Tibial nerve (tissue), 4 donors: ENCODE measurements at places on chromosomes 2 and 18.

- no peak for DNase-seq
- no peaks in the 10 kb centered on the region for H3K4me1 ChIP-seq
- H3K27me3 ChIP-seq = peaks cover 14% of the 10 kb centered on the region
- no peaks in the 10 kb centered on the region for H3K36me3 ChIP-seq
- no peak overlapping the region for H3K4me3 ChIP-seq
Measured at GRCh38 chr2:107990718-107991117, 4.4 kb downstream of the SLC5A7 start.

GRCh38 chr2:84782717-84783442, 98.0 kb downstream of the TRABD2A start:
- peaks cover 6% of the 10 kb centered on the region for H3K36me3 ChIP-seq
- H3K27ac ChIP-seq = no peak overlapping the region
- no peak overlapping the region for H3K4me3 ChIP-seq
- peaks cover 13% of the 10 kb centered on the region for H3K4me1 ChIP-seq
- no peaks in the 10 kb centered on the region for H3K27me3 ChIP-seq

GRCh38 chr2:136496966-136497365, 268.4 kb upstream of the THSD7B start:
- H3K27me3 ChIP-seq = no peaks in the 10 kb centered on the region
- no peak overlapping the region for H3K4me3 ChIP-seq
- no peak overlapping the region for H3K27ac ChIP-seq
- no peaks in the 10 kb centered on the region for H3K36me3 ChIP-seq
- no peaks in the 10 kb centered on the region for H3K4me1 ChIP-seq
- DNase-seq = no peak

DNA sequence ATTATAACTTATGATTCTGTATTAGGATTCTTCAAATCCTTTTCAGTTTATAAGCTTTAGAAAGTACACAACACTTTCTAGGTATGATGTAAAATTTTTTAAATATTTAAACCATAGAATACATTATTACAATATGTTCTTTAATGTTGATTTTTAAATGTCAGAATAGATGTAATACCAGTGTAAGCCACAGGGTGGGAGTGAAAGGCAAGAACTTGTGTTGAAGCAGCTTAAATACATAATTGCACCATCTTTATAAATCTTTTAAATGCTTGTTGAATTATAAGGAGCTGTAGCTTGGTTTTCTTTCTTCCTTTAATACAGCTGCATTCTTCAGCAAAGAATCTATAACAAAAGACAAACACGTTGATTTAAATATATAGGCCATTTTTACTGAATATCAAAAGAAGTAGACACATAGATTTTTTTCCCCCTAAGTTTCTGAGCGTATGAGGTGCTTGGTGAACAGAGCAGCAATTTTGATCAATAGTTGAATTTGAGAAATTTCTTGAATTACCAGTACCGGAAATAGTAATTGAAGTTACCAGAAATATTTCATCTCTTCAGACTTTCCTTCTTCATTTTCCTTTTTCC, 63.0 kb downstream of the TANK start:
- no peak overlapping the region for H3K27ac ChIP-seq
- no peaks in the 10 kb centered on the region for H3K4me1 ChIP-seq
- DNase-seq = no peak

DNA sequence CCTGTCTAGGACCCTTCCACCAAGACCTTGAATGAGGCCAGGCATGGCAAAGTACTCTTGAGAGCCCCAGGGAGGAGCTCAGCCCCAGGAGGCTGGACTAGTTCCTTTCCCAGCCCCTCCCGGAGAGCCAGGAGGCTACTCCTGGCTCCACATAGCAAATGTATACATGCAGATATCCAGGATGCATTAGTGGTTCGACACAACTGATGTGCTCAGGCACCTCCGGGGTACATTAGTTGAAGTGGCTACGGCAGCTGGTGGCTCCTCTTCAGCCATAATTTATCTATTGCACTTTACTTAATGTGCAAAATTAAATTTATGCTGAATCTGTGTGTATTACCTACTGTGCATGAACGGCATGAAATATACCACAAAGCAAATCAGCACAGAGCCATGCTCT, 182.8 kb upstream of the MEIS1 start:
- H3K4me1 ChIP-seq = no peaks in the 10 kb centered on the region
- H3K27ac ChIP-seq = no peak overlapping the region
- DNase-seq = no peak
- no peaks in the 10 kb centered on the region for H3K27me3 ChIP-seq
- no peaks in the 10 kb centered on the region for H3K36me3 ChIP-seq

DNA sequence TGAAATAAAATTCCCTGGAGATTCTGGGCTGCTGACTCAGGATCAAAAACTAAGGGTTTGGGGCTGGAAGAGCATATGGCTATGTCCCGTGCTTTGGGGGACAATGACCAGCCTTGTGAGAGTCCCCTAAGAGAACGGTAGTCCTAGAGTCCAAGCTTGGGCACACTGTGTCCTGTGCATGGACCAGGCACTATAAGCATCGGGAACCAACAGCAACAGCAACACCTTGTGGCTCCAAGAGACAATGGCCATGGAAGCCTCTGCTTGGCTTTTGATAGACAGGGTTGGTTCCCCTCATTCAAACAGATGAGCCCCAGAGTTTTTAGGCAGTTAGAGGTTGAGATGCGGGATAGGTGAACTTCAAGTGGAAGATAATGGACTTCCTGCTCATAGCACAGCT, 294.4 kb upstream of the CHAC2 start:
- no peaks in the 10 kb centered on the region for H3K27me3 ChIP-seq
- no peaks in the 10 kb centered on the region for H3K36me3 ChIP-seq
- H3K27ac ChIP-seq = no peak overlapping the region
- H3K4me1 ChIP-seq = no peaks in the 10 kb centered on the region

DNA sequence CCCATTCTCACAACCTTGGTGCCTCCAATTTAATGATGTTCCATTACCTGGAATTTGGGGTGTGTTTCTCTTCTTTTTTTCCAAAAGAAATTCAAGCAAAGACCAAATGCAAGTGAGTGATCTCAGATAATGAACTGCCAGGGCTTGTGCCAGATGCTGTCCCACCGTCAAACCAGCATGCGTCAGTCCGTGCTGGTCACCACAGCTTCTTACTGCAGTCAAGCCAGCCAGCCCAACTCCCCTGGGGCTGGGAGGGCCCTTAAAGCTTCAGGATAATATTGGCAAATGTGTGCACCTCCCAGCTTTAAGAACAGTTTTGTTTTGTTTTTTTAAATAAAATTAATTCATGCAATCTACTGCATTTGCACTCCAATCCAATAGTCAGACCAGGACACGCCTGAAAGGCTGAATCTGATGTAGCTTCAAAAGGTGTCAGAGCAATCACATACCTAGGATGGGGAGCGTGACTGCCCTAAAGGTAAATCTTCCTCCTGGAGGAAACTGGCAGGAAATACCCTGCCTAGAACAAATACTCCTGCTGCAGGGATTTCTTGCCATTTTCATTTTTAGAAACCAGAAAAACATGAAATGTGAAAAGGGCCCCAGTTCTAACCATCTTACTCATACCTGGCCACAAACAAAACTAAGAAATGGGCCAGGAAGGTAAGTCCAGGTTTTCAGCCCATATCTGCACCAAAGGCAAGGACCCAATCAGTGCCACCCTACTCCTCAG, 26.8 kb upstream of the SP3 start:
- no peak overlapping the region for H3K27ac ChIP-seq
- no peak overlapping the region for H3K4me3 ChIP-seq
- no peaks in the 10 kb centered on the region for H3K36me3 ChIP-seq
- H3K4me1 ChIP-seq = no peaks in the 10 kb centered on the region
- no peaks in the 10 kb centered on the region for H3K27me3 ChIP-seq

- H3K27me3 ChIP-seq = no peaks in the 10 kb centered on the region
- no peak for DNase-seq
- H3K27ac ChIP-seq = no peak overlapping the region
- no peaks in the 10 kb centered on the region for H3K4me1 ChIP-seq
- no peak overlapping the region for H3K4me3 ChIP-seq
Measured at GRCh38 chr18:2108591-2108990, 462.7 kb downstream of the METTL4 start.

DNA sequence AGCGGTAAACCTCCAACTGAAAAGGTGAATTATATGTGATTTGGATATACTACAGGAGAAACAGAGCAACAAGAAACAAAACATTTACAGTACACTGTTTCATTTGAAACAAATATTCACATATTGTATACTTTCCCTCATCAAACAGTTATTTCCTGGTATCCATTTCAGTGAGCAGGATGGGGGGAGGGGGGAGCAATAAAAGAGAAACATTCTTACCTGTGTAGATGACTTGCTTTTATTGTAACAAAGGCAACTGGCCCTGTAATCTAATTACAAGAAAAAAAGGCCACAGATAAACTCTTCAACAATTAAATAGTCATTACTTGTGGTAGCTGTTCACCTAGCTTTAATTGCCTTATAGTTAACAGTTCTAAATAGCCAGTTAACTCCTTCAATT, 3.9 kb upstream of the PPP1CB start:
- peaks cover 37% of the 10 kb centered on the region for H3K4me1 ChIP-seq
- no peak for DNase-seq
- H3K27ac ChIP-seq = no peak overlapping the region
- no peaks in the 10 kb centered on the region for H3K27me3 ChIP-seq
- no peaks in the 10 kb centered on the region for H3K36me3 ChIP-seq

- no peaks in the 10 kb centered on the region for H3K36me3 ChIP-seq
- no peaks in the 10 kb centered on the region for H3K27me3 ChIP-seq
- no peak for DNase-seq
- H3K4me3 ChIP-seq = no peak overlapping the region
Measured at GRCh38 chr18:36314754-36315153, 17.2 kb downstream of the FHOD3 start.

DNA sequence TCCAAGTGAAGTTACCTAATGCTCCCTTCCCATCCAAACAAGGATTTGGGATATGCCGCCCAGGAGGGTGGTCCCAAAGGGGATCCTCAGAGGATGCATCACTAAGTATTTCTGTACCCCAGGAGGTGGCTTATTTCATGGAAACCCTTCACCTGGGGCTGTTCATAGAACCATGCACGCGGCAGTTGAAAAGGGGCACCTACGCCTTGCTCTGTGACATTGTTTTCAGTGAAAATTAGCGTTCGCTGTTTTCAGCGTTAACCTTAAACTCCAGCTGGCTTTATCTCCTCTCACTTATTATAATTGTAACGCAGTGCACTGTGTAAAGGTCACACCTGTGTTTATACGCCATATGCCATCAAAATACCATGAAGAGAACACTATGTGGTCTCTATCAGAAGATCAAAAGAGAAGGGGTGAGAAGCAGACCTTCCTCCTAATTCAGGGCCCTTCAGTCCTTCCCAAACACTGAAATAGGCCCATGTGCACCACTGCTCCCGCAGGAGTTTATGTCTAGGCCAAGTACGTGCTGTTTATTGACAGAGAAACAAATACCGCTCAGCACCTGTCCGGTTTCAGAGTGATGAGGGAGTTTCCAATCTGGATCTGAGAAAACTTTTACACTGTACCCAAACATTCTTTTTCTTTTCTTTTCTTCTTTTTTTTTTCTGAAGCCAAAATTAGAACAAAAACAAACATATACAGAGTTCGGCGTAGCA, 162.1 kb downstream of the BCL2 start:
- no peaks in the 10 kb centered on the region for H3K36me3 ChIP-seq
- DNase-seq = no peak
- H3K4me3 ChIP-seq = no peak overlapping the region

DNA sequence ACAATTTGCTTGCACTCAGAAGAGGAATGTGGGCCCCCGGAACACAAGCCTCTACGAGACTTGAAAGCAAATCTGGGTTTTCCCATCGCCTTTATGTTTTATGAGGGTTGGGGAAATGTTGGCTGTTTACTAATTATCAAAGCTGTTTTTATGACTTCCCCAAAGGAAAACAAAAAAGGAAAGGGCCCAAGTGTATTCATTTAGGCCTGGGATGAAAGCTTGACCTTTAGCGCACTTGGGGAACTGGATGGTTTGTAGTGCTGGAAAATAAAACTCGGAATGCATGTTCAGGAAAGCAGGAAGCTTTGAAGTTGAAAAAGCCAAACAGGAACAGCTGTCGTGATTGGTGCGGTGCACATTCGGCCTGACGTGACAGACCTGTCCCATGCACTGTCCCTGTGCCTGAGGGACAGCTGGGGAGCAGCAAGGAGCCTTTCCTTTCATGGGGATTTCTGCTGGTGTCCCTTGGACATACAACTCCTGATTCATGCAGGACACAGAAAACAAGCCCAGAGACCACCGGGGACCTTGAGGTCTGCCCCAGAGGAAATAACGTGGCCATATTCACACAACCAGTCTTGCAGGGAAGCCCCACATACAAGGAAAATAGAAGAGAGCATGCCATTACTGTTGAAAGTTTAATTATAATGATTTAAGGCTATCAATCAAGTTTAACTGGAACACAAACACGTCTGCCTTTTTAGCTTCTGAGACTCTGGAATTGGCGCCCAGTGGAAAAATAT, 169.7 kb upstream of the APCDD1 start:
- H3K27me3 ChIP-seq = no peaks in the 10 kb centered on the region
- DNase-seq = no peak
- no peaks in the 10 kb centered on the region for H3K36me3 ChIP-seq
- peaks cover 4% of the 10 kb centered on the region for H3K4me1 ChIP-seq

DNA sequence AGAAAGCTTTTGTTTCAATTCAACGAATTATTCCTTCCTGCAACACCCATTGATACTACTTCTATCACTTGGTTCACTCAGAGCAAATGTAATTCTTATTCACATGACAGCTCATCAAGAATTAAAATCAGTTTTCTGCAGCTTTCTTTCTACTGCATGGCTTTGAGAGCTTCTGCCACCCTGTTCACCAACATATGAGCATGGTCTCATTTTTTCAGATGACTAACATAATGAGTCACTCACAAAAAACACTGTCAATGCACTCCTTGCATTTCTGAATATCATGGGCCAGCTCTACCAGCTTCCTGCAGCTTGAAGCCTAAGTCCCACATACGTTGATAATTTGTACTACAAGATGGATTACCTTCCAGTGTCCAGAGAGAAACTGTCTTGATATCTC, 342.9 kb downstream of the LRATD1 start:
- H3K4me3 ChIP-seq = no peak overlapping the region
- no peak for DNase-seq
- no peak overlapping the region for H3K27ac ChIP-seq

DNA sequence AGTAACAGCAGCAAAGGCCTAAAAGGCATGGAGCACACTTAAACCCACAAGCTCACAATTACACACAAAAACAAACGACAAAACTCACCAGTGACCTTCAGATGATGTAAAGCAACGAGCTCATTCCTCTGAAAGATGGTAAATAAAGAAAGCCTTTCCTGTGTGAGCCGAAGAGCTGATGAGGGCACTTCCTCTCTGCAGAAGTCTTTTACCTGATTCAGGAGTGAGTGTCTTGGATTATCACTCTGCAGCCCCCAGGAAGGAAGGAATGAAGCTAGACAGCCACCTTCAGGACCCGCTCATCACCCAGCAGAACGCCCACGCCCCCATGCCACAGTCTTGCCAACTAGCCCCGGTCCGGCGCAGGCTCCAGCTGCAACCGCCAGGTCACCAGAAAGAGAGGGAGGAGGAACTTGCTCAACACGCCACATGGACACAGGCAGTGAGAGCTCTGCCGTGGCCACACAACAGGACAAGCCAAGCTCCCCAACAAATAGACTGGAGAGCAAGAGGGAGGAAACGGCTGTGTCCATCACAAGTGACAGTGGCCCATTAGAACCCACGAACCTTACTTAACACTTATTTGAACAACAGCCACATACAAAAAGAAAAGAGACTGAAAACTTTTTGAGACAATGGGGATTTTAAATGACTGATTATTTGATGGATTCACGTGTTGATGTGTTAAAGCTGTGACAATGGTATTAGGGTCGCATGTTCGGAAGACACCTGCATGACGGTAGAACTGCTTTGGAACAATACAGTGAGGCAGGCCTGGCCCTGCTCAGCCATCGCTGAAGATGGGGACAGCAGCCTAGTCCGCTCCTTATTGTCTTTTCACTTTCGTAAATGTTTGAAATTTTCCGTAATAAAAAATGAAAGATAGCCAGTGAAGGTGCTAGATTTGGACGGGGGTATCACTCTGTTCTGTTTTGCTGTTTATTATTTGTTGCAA, 127.3 kb downstream of the HDAC4 start:
- no peak for DNase-seq
- H3K27me3 ChIP-seq = no peaks in the 10 kb centered on the region
- no peak overlapping the region for H3K4me3 ChIP-seq
- peaks cover 74% of the 10 kb centered on the region for H3K4me1 ChIP-seq
